ENCODE measurements at places on chromosomes 7 and 10.

DNA sequence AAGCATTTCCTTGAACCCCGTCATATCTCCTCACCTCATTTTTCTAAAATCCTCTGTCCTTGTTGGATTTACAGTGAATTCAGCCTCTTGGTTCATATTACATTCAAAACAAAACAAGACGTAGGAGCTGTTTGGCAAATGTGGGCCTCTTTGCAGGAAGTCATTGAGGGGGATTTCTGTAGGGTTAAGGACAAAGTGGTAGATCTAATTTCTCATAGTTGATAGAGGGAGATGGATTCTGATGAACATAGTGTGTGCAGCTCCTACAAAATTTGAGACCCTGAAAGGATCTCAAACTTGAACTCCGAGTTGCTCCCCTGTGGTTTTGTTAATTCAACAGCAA, 682 bp downstream of the TBXAS1 start:
- DNase-seq: no peak

GRCh38 chr7:29771081-29771816, 35.1 kb upstream of the WIPF3 start:
- no peak for DNase-seq

- no peak for DNase-seq
These were observed 14.9 kb downstream of the TAF3 start for GRCh38 chr10:7833210-7833609.

- DNase-seq: no peak
These were observed 10.6 kb upstream of the UPP1 start for GRCh38 chr7:48078470-48078869.

DNA sequence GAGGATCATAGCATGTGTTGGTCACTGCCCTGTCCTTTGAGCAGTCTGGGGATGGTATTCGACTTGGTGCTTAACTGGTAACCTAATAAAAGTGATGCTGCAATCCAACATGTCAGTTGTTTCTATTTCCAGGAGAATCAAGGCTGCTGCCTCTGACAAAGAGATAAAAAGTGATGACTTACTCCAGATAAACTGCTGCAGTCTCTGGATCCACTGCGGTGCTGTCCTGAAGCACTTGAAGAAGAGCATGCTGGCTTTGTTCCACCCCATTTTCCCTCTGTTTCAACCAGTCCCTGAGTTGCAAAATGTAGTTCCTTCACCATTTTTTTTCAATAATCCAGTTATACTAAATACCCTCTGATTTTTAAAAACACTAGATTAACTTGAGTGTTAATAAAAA, 403.5 kb upstream of the ANKRD30A start:
- DNase-seq: no peak

GRCh38 chr10:13335881-13336280, 12.2 kb downstream of the SEPHS1 start:
- DNase-seq: no peak

DNA sequence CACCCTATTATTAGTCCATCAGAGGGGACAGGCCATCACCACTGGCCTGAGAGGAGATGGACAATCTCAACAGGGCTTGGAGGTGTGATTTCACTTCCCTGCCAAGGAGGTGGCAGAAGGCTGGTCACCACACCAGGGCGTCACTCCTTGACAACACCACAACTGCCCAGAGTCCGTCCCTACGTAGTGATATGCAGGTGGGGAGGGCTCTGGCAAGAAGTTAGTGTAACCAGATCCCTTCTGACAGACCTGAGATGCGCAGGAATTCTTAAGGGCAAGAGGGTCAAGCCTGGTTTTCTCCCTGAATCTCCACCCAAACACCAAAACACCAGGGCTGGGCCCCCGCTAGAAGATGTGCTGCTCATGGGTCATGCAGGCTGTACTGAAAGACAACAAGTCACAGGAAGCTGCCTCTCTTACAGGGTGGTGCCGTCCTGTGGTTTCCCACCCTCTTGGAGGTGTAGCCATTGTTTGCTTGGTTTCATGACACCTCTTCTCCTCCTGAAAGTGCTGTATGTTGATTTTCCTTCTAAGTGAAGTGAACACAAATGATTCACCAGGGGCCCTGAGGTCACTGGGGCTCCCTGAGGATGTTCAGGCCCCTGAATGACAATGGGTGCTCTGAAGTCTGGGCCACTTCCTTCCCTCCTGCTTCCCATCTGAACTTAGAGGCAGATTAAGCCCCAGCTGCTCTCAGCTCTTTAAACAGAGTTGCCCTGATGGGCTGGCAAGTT, 27.1 kb downstream of the ATXN7L1 start:
- DNase-seq: no peak

- no peak for DNase-seq
These were observed 32.1 kb downstream of the CRCP start for GRCh38 chr7:66146701-66147100.

DNA sequence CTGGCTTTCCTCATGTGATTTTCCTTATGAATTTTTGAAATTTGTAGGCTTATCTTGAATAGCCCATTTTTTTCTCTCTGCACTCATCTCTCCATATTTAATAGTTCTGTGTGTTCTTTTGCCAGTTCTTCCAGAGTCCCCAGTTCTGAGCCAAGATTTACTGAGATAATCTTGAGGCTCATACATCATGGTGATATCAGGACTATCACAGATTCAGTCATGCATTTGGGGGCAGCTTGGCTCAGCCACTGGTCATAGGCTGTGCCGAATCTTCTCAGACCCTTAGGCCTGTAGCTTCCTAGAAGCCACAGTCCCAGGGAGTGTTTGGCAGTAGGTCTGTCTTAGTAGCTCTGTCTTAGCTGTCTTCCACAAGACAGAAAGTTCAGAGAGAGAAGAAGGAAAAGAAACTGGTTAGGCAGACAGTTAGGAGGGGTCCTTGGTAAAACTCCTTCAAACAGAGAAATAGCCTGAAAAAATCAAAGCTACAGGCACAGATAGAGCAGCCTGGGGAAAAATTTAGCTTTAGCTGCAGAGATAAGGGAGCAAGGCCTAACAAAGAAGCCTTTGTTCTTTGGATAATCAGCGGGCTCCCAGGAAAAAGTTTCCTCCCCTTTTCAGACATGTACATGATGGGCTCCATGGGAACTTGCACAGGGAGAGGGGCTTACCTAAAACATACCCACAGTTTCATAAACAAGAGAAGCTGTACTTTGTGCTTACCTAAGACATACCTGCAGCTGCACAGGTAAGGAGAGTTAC, 29.1 kb downstream of the FAS start:
- DNase-seq: no peak

- DNase-seq: no peak
These were observed 94.0 kb upstream of the ZMIZ1 start for GRCh38 chr10:78974617-78975317.

- no peak for DNase-seq
These were observed 54.3 kb downstream of the BMPER start for GRCh38 chr7:33959676-33960075.

DNA sequence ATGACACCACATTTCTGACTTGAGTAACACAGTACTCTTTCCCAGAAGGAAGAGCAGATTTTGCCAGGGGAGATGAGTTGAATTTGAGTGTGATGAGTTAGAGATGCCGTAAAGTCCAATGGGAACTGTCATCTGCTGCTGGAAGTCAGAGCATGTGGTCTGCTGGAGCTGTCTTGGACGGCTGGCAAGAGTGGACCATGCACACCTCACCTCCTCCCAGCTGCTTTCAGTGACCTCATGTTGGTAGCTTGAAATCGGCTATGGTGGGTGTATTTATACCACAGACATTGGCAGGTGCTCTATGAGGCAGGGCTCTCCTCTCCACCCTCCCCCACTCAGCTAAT, 82.3 kb downstream of the COL13A1 start:
- DNase-seq: no peak

DNA sequence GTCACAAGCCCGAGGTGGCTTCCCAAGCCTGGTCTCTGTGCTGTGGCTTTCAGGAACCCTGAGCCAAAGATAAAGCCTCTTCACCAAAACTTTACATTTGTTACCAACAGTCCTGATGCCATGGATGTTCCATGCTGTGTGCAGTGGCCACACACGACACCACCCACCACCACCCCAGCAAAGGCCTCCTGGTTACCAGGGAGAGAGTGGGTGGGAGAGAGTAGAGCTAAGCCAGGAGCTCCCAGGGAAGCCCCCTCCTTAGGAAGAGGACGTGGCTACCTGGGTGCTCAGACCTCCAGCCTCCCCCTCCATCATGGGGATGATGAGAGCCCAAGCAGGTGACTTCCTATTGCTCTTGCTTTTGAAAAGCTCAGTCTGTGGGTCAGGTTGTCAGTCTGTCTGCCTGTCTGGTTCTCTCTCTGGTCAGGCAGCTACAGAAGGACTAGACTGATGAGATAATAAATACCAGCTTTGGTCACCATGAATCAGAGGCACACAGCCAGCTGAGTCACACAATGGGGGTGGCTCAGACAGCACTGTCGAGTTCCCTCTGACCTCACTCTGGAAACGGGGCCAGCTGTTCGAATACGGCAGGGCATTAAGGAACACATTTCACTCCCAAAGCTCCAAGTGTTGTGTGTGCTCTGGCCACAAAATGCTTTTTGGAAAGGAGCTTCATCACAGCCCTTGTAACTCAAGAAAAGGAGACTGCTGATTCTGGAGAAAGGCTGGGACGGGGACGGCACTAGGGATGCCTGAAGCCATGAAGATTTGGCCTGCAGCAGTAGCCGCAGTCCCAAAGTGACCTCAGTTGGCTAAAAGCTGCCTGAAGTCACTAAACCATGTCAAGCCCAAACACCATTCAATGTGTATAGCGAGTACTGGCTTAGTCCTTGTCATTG, 166.0 kb downstream of the FANK1 start:
- no peak for DNase-seq

GRCh38 chr7:152180587-152180986, 155.1 kb downstream of the GALNT11 start:
- DNase-seq: no peak

GRCh38 chr10:76624470-76624869, 1013.1 kb downstream of the KCNMA1 start:
- DNase-seq: no peak

Data from cortex of kidney (tissue), 1 donor.